ENCODE measurements at places on chromosomes 4 and X.

DNA sequence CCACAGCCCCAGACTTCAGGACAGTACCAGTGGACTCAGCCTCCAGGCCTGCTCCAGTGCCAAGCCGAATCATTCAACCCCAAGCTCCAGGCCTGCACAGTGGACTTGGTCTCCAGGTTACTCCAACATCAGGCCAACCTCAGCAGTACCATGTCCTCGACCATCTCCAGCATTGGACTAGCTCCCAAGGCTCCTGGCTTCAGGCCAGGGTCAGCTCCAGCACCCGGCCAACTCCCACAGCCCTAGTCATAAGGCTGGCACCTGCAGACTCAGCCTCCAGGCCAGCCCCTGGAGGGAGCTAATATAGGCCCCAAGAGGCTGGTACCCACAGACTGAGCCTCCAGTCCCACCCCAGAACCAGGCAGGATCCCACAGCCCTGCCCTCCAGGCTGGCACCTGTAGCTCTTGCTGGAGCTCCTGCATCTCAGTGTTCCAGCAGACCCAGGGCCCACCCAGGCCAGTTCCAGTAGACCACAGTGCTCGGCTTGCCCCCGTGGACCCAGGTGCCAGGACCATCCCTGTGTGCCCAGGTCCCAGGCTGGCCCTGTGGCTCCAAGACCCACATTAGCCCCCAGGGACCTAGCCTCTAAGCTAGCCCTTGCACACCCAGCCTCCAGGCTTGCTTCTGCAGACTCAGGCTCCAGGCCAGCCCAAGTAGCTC lies 25.6 kb downstream of the ZMAT1 start:
- no peak for DNase-seq

DNA sequence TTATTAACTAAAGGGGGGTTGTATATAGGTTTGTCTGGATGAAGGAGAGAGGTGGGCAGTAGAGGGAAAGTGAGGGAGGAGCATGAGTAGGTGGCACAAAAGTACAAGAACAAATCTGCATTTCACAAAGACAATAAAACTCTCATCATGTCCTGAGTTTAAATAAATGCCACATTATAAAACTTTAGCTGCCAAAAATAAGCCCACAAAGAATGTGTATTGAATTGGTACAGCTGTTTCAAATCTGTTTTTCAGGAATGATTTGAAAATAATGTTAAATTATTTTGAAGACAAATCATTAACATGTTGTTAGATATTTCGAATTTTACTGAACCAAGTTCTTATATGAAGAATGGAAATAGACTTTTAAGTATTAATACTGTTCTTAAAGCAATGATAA lies 5.8 kb downstream of the CNKSR2 start:
- no peak for DNase-seq

GRCh38 chrX:49269767-49270248 lies at the start of gene PPP1R3F:
TSS of gene PPP1R3F (plus strand) at chrX:49269793. CDS start at chrX:49269870, 77 bp downstream.
- DNase-seq: no peak

GRCh38 chr4:124019749-124020549 lies 623.4 kb downstream of the SPRY1 start:
- no peak for DNase-seq

- no peak for DNase-seq
Observed at GRCh38 chr4:177119691-177120090, 190.0 kb upstream of the NEIL3 start.

DNA sequence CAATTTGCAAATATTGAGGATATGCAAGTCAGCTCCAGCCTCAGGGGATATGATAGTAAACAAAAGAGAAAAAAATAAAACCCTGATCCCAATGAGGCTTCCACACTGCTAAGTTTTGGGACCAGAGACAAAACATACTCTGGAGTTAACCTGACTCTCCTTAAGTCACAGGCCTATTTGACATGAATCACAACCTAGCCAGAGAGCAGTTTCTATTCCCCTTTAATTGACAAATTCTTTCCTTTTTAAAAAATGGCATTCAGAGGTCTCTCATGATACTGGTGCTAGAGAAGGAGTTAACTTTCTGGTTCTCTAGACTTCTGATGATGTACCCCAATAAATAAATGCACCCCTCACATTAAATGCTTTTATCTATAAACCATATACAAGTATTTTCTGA lies 8.8 kb downstream of the ACSL1 start:
- no peak for DNase-seq

Data from activated CD8-positive, alpha-beta memory T cell treated with anti-CD3 and anti-CD28 coated beads, Interleukin-2, amount 50 U/mL, for 4 hours (primary cell).